ENCODE measurements at places on chromosomes 1 and 21.
A peak's percentile ranks its signal among the peaks of the same experiment; 100 is the strongest.

GRCh38 chr21:43956019-43956669 lies 56.0 kb upstream of the TRAPPC10 start:
- DNase-seq, result no peak

DNA sequence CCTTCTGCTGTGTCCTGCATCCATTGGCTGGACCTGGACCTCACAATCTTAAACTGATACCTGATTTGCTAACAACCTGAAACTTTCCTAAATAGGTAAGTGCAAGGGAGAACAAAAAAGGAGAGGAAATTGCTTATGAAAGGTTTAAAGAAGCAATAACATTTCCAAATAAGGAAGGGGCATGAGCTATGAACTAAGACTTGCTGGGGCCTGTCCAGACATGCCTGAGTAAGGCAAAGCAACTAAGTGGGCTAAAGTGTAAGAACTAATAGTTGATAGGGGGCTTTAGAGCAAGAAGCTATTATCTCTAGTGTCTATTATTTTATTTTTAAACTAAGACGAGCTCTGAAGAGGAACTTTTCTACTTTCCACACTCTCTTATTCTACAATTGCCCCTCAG lies 11.6 kb downstream of the JMJD4 start:
- no peak for DNase-seq

- DNase-seq, result no peak
Measured at GRCh38 chr1:166814611-166815010, 24.7 kb upstream of the POGK start.

- DNase-seq, result no peak
Measured at GRCh38 chr1:219215477-219215876, 41.8 kb downstream of the LYPLAL1 start.

DNA sequence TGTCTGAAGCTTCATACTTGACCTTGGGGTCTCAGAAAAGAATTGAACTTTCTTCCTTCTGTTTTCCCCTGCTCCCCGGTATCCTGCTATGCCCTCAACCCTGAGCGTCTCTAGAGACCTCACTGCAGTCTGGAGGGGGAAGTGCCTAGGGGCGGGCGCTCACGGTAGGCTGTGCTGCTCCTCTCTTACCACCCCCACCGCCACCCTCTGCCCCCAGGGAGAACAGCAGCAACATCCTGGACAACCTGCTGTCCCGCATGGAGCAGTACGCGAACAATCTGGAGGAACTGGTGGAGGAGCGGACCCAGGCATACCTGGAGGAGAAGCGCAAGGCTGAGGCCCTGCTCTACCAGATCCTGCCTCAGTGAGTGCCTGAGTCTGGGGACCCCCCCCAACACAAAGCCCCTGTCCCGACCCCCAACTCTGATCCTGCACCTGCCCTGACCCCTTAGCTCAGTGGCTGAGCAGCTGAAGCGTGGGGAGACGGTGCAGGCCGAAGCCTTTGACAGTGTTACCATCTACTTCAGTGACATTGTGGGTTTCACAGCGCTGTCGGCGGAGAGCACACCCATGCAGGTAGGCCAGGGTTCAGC lies 10.3 kb downstream of the NPR1 start:
- no peak for DNase-seq

GRCh38 chr1:11358984-11359383 lies 86.0 kb downstream of the UBIAD1 start:
- DNase-seq, result no peak

GRCh38 chr1:62229468-62229867 lies 34.8 kb downstream of the L1TD1 start:
- no peak for DNase-seq

- DNase-seq, result no peak
Measured at GRCh38 chr1:19495799-19496526, 10.6 kb upstream of the CAPZB start.

DNA sequence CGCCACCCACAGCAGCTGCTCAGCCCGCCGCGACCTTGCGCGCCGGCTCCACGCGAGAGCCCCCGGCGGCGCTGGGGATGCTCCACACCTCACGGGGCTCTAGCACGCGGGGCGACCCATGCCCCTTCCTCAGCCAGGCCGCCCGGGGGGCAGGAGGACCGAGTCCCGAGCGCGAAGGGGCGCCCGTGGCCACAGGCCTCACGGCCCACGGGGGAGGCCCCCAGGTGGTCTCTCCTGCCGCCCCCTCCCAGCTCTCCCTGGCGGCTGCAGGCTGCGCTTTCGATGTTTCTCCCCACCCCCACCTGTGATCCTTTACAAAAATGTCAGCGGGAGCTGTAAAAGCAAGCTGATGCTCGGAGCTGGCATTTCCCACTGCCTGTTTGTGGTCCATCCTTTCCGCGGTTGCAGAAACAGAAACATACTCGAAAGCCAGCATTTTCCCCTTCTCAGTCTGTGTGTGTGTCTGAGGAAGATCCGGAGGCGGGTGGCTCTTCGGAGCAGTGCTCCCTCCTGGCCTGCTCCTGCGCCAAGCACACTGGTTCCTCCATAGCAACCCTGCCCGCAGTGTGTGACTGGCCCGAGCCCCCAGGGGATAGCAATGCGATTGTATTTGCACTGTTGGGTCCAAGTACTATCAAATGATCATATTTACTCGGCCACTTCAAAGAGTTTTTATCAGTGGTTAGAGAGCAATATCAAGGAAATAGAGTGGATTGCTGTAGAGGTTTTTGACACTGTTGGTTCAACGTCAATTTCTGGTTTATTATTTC lies 2.1 kb downstream of the KIF26B start:
- DNase-seq, result no peak

- no peak for DNase-seq
Measured at GRCh38 chr1:3698660-3699408, 46.5 kb downstream of the TP73 start.

DNA sequence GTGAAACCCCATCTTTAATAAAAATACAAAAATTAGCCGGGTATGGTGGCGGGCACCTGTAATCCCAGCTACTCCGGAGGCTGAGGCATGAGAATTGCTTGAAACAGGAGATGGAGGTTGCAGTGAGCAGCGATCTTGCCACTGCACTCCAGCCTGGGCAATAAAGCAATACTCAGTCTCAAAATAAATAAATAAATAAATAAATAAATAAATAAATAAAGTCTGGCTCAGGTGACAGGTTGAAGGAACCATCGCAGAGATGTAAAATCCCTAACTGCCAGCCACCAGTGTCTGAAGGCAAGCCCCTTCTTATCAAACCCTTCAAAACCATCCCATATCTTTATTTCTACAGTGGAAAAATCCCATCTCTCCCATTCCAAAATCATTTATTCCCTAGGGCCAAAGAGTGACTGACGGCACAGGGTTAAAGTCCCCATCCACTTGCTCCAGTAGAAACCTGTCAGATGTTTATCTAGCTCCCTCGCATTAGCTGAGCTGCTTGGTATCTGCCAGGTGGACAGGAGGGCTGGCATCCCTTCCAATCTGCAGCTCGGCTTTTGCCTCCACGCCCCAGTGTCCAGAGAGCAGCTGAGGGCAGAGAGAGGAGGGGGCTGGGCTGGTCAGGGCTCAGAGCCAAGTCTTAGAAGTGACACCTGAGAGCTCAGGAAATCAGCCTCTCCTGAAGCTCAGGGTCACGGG lies 5.0 kb downstream of the CSRP1 start:
- peak; percentile 45 for DNase-seq

GRCh38 chr1:25003457-25004190 lies 73.5 kb upstream of the RUNX3 start:
- no peak for DNase-seq

DNA sequence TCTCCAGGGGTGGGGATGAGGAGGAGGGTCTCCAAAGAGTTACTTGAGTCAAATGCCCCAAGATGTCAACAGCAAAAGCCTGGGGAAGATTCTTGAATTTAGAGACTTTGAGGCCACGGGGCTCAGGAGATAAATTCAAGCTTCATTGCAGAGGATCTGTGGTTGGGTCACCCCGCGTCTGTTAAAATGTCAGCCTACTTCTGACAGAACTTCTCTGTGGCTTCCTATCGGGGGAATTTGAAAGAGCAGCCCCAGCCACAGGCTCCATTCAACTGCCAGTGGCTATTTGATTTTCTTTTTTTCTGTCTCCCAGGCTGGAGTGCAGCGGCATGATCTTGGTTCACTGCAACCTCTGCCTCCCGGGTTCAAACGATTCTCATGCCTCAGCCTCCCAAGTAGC lies 62.5 kb upstream of the EFHD2 start:
- no peak for DNase-seq

DNA sequence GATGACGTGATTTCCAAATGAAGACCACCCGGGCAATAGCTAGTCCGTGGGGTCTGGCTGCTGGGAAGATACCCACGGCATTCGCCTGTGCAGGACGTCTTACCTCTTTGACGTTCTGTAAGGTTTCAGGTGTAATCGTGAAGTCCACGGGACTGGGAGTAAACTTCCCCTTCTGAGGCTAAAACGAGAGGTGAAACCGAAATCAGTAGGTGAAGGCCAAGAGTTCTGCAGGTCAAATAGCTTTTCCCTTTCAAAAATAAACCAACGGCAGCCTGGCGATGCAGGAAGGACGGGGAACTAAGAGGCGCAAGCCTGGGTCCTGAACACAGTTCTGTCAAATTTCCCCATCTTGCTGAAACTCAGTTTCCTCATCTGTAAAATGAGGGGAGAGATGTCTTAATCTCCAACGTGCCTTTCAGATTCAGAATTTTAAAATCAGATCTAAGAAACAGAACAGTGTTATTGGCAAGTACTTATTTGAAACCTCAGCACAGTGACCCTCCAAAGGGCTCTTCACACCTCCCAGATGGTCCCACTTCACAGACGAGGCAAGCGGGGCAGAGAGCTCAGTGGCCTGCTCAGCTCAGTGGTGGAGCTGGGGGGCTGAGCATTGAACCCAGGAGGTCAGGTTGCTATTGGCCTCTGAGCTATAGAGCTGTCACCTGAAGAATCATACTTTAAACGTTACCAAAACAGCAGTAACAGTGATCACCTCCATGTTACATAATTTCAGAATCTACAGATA lies 34.7 kb downstream of the VPS26C start:
- no peak for DNase-seq

- DNase-seq, result no peak
Measured at GRCh38 chr1:241817956-241818612, 29.9 kb upstream of the EXO1 start.

GRCh38 chr1:233151861-233152260 lies 143.7 kb downstream of the PCNX2 start:
- no peak for DNase-seq

- DNase-seq, result no peak
Measured at GRCh38 chr1:53546409-53547155, 87.4 kb downstream of the DMRTB1 start.

DNA sequence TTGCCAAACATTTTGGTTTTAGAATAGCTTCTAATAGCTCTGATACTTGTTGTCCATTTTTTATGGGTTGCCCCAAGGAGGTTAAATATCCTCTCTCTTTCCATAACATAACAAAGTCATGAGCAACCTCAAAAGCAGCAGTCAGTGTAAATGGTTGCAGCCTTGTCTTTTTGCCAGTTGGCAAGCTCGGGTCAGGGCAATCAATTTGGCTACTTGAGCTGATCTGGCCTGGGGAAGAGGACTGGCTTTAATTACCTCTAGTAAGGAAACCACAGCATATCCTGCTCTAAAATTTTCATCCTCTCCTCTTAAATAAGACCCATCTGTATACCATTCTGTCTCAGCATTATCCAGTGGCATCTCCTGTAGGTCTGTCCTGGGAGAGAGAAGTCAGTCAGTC lies 21.2 kb upstream of the FMO4 start:
- no peak for DNase-seq

- no peak for DNase-seq
Measured at GRCh38 chr1:7962014-7962335, 464 bp downstream of the PARK7 start.

GRCh38 chr1:107255469-107255868 lies 114.6 kb downstream of the NTNG1 start:
- DNase-seq, result no peak

DNA sequence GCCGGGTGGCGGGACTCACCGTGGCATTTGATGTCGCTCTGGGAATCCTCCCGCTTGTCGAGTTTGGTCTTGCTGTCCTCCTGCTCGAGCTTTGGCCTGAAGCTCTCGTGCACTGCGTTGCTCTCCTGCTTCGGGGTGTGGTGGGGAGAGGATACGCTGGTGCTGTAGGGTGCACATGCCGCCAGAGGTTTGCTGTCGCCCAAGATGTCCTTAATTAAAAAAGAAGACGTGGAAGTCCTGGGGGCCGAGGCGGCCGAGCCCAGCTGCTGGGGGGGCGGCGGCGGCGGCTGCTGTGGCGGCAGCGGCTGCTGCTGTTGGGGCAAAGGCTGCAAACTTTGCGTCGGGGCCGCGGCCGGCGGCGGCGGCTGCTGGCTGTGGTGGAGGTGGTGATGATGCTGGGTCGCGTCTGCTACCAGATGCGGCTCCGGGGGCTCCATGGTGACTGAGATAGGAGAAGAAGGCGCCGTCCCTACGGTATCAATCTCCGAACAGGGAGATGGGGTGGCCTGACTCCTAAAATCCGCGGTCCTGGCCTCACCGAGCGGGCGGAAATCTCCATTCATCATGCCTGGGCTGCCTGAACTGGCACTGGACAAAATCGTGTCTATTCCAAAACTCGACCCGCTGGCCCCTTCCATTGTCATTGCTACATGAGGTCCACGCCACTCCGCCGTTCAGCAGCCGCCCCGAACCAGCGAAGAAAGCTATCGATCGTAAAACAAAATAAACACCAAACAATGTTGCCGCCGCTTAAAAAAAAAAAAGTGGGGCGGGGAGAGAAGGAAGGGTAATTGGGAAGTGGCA lies at the start of gene BARHL2:
BARHL2 (minus strand) TSS at position 751 of the 804 bp plus-strand sequence; CDS start at position 644, 107 bp downstream.
- DNase-seq, result no peak

- no peak for DNase-seq
Measured at GRCh38 chr1:18537386-18538306, 56.9 kb downstream of the KLHDC7A start.

DNA sequence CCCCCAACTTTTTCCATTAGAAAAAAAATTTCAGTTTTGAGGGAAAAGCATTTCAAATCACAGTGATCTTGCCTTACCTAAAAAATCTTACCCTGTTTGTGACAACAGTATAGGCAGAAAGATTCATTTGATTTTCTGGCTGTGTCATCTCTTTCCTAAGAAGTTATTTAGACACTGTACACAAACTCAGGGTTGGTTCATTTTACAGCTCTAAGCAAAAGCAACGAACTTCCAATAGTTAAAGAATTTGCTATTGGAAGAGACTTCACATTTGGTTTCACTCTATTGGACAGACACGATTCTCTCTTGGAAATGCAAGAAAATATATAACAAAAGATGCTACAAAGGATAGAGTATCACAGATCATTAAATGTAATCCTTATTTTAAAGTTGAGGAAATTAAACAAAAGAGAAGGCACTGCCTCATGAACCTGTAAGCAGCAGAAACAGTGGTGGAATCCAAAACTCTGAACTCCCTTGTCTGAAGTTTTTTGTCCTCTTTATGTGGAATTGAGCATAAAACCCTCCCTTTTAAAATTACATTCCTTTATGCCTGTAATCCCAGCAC lies 20.8 kb downstream of the EYA3 start:
- DNase-seq, result no peak

- no peak for DNase-seq
Measured at GRCh38 chr1:165897326-165898303, 70.2 kb downstream of the UCK2 start.

Measured in NCI-H1417 treated with DMSO at 0.1 percent for 48 hours (cell line).